ENCODE measurements at places on chromosomes 6 and 20. TPM values are rescaled to one million over a fixed set of nuclear protein-coding genes. Genes with fewer than 3 reads are reported as not detected.
A peak's percentile ranks its signal among the peaks of the same experiment; 100 is the strongest.

- DNase-seq: peak; percentile 70
These were observed 3.0 kb downstream of the ARID1B start for GRCh38 chr6:156780102-156780641.

- peak; percentile 81 for DNase-seq
These were observed 532.0 kb downstream of the BCKDHB start for GRCh38 chr6:80638213-80639055.

SPINT4 gene
- not detected for total RNA-seq

CD24 gene
- 7.3 TPM for total RNA-seq

GRCh38 chr6:104326173-104327001 is 533.3 kb downstream of the HACE1 start:
- no peak for DNase-seq

DNA sequence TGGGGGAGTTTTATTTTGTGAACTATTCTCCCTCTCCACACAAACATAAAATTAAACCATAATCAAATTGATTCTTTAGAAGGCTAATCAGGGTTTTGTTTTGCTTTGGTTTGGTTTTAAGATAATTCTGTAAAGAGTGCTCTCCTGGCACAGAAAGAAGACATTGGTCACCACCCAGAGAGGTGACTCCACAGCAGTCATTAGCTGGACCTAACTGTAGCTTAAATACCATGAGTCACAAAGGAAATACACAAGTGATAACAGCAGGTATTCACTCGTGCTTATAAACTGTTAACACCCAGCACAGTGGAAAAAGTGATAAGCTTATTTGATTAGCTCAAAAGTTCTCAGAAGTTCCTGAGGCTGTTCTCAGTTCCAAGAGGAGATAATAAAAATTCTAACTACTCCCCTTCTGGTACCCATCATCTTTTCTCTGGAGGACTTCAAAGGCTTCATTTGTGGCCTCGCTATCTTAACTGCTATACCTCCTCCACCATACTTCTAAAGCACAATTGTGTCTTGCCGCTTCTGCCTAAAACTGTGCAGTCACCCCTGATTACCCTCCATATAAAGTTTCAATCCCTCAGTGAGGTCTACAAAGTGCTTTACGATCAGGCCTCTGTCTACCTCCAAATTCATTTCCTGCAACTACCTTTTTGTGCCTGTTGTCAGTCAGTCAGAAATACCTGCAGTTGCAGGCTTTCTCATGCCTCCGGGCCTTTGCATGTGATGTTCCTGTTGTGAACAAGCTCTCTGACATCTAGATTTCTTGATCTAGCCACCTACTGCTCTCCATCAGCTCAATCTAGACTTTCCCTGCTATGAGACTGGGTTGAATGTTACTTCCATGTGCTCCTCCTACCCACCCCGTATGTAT is 201.1 kb downstream of the SAMD5 start:
- DNase-seq: peak; percentile 79

DNA sequence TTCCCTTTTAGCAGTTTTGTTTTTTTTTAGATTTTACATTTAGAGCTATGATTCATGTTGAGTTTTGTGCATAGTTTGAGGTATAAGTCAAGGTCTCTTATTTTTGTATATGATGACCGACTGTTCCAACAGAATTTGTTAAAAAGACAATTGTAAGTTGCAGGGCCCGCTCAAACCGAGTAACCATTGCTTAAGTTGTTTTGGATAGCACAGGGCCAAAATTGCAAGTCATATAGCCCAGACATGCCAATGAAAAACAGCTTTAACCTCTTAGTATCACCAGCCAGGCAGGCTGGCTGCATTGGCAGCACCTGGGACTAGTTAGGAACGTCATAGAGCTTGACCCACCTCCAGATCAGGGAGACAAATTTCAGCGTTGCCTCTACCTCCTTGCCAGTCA is 47.3 kb downstream of the PFDN4 start:
- DNase-seq: no peak

GRCh38 chr6:113936093-113936934 is 34.6 kb downstream of the HDAC2 start:
- peak; percentile 33 for DNase-seq

EIF6 gene
- 209 TPM for total RNA-seq

- no peak for DNase-seq
These were observed 78.7 kb upstream of the TMEM30A start for GRCh38 chr6:75363304-75363703.

DNA sequence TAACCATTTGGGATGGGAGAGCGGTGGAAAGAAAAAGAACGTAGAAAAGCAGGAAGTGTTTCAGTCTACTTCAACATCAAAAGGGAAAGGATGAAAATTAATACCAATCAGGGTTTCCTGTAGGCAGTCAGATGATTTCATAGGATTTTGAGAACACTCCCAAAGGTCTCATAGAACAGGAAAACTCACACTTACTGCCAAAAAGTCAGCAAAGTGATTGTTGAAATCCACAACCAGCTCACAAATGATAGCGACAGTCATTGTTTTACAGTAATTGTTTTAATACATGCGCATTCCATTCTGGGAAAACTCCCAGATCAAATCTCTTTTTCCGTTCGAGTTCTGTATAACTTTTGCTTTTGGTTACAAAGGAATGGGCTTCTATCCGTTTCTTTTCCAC is 5.3 kb upstream of the CNKSR3 start:
- DNase-seq: no peak

PROKR2 gene
- not detected for total RNA-seq

NR2E1 gene
- not detected for total RNA-seq

GRCh38 chr6:121506761-121507754 is 71.6 kb downstream of the GJA1 start:
- no peak for DNase-seq

DNA sequence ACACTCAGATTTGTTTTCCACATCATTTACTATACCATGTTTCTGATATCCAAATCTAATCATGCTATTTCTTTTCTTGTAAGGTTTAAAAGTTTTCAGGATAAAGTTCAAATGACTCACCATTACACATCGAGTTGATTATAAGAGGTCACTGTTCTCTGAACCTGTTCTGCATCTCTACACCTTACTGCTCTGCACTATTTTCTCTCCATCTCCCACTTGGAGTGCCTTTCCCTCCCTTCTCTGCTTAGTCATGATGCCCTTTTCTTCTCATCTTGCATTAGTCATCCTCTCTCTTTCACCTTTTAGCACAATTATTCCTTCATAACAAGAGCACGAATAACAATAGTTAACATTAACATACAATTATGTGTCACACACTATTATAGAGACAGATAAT is 37.5 kb upstream of the FUT9 start:
- peak; percentile 89 for DNase-seq

GRCh38 chr6:14273191-14273590 is 155.6 kb downstream of the CD83 start:
- DNase-seq: no peak

DNA sequence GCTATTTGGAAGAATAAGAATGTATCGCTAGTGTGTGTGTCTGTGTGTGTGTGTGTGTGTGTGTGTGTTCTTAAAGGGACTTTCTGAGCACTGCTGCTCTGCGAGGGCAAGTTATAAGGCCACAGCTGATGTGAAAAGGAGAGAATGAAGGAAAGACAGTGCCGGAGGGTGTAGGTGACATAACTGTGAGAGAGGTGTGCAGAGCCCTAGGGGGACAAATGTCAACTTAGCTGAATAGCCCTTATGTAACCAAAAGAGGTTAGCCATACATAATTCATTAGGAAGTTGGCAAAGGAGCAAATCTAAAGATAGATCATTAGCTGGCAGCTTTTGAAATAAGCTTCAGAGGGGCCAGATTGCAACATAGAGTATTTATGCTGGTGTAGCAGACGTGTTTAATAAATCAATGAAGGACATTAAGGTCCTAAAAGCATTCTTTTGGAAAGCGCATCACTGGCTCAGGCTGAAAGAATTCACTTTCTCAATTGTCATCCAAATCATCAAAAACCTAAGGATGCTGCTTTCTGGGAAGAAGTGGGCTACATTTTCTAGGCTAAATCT is 81.0 kb downstream of the NDUFAF5 start:
- no peak for DNase-seq

DNA sequence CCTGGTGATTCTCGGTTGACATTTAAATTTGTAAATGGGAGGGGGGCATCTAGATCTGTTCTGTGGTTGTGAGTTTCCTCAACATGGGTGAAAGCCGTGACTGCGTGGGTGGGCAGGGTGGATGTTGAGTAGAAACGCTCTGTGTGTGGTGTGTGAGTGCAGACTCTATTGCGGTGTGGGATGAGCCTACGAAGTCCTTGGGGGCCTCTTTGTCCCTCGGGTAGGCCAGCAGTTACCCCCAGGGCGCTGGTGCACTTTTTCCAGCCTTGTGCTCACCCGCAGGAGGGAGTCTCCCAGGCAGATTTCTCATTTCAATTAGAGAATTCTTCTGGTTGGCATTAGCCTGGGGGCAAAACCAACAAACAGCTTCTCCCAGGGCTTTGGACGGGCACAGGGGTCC is 10.6 kb downstream of the TOX2 start:
- DNase-seq: no peak

DNA sequence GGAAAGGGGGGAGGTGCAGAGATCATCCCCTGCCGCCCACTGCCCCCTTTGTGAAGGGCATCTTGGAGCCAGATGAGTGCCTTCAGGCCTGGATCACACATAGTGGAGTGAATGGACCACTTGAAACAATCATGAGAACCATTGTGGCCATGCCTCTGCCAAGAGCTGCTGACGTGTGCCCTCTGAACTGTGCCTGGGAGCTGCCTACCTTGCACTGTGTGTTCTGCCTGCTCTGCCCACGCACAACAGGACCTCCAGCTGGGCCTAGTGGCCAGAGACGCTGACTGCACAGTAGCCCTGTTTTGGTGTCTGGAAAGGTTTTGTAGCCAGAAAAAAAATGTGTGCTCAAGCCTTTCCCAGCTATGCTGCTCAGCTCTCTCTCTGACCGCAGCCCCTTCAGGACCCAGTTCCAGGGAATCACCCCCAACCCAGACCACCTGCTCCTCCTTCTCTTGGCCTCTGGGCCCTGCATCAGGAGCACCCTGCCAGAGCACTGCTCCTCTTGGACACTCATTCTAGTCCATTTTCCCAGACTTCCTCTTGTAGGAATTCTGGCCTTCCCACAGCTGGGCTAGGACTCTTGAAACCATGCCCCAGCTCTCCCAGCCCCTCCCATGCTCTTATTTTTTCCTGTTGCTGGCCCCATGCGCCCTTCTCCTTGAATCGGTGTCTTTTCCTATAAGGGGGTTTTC is 1.6 kb upstream of the ADIG start:
- DNase-seq: no peak

DNA sequence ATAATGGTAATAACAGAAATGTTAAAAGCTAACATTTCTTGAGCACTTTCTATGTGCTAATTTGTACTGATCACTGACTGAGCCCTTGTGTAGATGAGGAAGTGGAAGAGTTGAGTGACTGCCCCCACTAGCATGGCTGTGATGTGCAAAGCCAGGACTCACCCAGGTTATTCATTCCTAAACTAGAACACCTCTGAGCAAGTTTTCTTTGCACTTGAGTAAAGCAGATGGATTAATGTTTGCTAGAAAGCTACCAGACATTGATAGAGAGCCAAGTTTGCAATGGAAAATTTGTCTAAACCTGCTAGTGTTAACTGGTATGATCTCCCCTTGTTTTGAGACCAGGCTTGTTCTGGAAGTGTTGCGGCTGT is 467.4 kb upstream of the PLCB4 start:
- no peak for DNase-seq

GRCh38 chr6:111487661-111488060 is 4.6 kb upstream of the REV3L start:
- DNase-seq: no peak

GRCh38 chr6:16663901-16664300 is 97.4 kb downstream of the ATXN1 start:
- DNase-seq: no peak

GRCh38 chr6:88238901-88239300 is 72.8 kb upstream of the CNR1 start:
- no peak for DNase-seq

- DNase-seq: no peak
These were observed 43.2 kb upstream of the PKIB start for GRCh38 chr6:122567034-122567433.

DNA sequence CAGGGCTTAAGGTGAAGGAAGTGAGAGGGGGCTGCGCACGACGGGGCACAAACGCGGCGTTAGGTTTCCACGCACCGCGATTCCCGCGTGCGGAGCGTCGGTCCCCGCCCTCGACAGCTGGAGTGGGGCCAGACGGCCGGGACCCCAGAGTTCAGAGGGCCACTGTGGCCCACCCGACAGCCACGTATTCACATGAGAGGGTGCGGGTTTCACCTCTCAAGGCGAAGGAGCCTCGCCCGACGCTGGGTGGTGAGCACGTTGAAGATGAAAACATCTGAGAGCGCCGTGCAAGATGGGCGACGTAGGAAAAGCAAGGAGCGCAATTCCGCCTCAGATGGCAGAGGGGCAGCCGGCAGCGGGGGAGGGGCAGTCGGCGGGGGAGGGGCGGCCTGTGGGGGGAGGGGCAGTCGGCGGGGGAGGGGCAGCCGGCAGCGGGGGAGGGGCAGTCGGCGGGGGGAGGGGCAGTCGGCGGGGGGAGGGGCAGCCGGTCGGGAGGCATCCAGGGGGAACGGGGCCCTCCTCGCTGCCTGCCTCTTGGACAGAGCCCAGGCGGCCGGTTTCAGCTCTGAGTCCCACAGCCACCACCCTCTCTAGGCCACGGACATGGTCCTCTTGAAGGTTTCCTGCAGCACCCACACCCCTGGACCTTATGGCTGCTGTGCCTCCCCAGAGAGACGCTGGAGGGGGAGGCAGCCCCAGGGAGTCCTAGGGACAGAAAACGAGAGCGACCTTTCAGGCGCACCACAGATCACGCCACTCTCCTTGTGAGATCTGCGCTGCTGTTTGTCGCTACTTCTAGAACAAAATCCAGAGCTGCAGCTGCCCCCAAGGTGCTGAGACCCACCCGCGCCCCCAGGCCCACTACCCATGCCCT is 113.7 kb downstream of the DLL1 start:
- no peak for DNase-seq

GRCh38 chr20:58229198-58229798 is 845 bp upstream of the ANKRD60 start:
- no peak for DNase-seq

- DNase-seq: peak; percentile 33
These were observed 83.8 kb downstream of the FNDC1 start for GRCh38 chr6:159252955-159253508.

NMBR gene
- not detected for total RNA-seq

BEND6 gene
- 4.0 TPM for total RNA-seq

DNA sequence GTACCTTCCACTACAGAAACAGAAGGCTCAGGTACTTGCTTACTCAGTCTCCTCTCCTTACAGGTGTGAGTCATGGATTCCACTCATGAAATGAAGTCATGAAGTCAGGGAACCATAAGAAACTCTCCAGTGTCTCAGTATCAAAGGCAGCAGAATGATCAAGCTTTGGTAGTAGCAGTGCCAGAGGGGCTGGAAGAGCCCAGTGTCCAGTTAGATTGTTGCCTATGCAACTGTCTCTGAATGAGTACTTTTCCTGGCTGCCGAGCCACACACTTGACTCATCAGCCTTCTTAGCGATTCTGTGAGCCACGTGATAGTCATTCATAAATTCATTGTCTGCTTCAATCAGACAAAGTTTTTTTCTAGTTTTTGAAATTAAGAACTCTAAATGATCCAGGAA is 52.2 kb upstream of the DTNBP1 start:
- no peak for DNase-seq

All from HCT116 (cell line).